ENCODE measurements at places on chromosomes 3 and 15.

- no peak for DNase-seq
These were observed 602.0 kb upstream of the KCNMB2 start for GRCh38 chr3:177934001-177934891.

DNA sequence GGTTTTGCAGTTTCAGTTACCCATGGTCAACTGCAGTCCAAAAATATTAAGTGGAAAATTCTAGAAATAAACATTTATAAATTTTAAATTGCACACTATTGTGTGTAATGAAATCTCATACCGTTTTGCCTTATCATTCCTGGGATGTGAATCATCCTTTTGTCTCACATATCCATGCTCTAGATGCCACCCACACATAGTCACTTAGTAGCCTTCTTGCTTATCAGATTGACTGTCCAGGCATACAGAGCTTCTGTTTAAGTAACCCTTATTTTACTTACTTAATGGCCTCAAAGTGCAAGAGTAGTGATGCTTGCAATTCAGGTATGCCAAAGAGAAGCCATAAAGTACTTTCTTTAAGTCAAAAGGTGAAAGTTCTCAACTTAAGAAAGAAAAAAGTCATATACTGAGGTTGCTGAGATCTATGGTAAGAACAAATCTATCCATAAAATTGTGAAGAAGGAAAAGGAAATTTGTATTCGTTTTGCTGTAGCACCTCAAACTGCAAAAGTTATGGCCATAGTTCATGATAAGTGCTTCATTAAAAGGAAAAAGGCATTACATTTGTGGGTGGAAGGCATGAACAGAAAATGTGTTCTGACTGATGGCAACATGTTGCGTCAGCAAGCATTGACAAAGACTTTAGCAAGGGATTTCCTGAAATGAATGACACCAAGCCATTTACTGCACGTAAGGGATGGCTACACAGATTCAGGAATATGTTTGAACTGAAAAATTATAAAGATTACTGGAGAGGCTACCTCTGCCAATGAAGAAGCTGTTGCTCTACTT lies 43.8 kb downstream of the SPATA16 start:
- DNase-seq = no peak

DNA sequence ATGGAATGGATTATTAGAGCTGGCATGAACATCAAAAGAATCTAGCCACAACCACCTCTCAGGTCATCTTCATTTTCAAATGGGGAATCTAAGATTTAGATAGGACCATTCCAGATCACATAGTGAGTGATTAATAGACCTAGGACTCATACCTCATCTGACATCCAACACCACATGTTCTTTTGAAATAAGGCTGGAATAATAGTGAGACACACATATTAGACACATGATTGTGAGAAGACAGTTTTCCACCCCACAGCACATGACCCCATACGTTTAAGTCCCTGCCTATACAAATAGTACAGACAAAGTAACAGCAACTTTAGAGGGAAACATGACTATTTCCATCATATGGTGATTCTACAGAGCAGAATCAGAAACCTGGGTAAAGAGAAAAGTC lies 344.7 kb upstream of the TPRG1 start:
- no peak for DNase-seq

- no peak for DNase-seq
These were observed 279.3 kb upstream of the LRRFIP2 start for GRCh38 chr3:37453393-37454389.

DNA sequence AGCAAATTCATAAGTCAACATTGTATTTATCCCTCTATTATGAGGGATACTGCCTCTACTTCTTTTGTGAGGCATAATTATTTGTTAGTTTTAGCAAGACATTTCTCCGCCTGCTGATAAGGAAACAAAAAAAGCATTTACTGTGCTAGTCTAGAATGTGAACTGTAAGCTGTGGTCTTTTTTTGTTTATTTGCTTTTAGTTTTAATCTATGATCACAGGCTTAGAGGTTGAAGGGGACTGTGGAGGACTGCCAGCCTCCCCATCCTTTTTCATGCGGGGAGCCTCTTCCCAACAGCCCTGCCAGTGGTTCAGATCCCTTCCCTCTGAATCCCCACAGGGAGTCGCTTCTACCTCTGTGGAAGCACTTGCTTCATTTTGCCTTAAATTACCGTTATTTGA lies 331.0 kb upstream of the ROPN1 start:
- no peak for DNase-seq

DNA sequence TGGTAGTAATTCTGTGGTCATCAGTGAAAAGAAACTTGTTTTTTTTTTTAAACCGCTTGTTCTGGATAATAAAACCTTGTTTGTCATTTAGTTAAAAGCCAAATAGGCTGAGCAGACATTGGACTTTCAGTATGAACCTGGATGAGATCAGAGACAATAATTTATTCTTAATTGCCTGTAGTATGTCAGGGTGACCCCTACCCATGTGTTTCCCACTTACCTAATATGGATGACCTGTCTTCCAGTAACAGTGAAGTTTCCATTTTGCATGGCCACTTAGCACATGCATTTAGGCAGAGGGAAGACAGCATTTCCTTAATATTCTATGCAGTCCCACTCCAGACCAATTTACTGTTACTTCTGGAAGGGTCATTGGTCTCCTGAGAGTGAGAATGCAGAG lies 87.6 kb upstream of the CFAP20DC start:
- DNase-seq = no peak

- no peak for DNase-seq
These were observed 12.6 kb upstream of the PLCL2 start for GRCh38 chr3:16871915-16872842.

- DNase-seq = no peak
These were observed 37.2 kb downstream of the UBE2E2 start for GRCh38 chr3:23240171-23240785.

GRCh38 chr3:25507811-25508210 lies 79.7 kb downstream of the RARB start:
- DNase-seq = no peak

GRCh38 chr3:98521897-98522543 lies 682 bp downstream of the CLDND1 start:
- DNase-seq = peak; percentile 52

- no peak for DNase-seq
These were observed 39.0 kb downstream of the FSIP1 start for GRCh38 chr15:39743611-39744010.
